ENCODE measurements at places on chromosomes 1 and 21. TPM values are rescaled to one million over a fixed set of nuclear protein-coding genes. Genes with fewer than 3 reads are reported as not detected.

The SLC35D1 gene
- total RNA-seq: 13.8 TPM

The ACADM gene
- total RNA-seq: 36.3 TPM

The DISP3 gene
- total RNA-seq: not detected

The CDK18 gene
- 14.2 TPM for total RNA-seq

The HCN3 gene
- 3.4 TPM for total RNA-seq

The ADGRB2 gene
- 2.5 TPM for total RNA-seq

The KRTAP19-3 gene
- total RNA-seq: not detected

The ASPM gene
- 39.2 TPM for total RNA-seq

The RNU1-2 gene
- total RNA-seq: 4,441 TPM
